ENCODE measurements at places on chromosomes 11 and 22. TPM values are rescaled to one million over a fixed set of nuclear protein-coding genes. Genes with fewer than 3 reads are reported as not detected.

OR2AT4 gene
- total RNA-seq: not detected

KRTAP5-10 gene
- total RNA-seq: not detected

MMP3 gene
- not detected for total RNA-seq

- DNase-seq: no peak
Measured at GRCh38 chr22:46259374-46259773, 3.8 kb downstream of the PKDREJ start.

- no peak for DNase-seq
Measured at GRCh38 chr11:7449841-7450214, 35.5 kb upstream of the OLFML1 start.

DNA sequence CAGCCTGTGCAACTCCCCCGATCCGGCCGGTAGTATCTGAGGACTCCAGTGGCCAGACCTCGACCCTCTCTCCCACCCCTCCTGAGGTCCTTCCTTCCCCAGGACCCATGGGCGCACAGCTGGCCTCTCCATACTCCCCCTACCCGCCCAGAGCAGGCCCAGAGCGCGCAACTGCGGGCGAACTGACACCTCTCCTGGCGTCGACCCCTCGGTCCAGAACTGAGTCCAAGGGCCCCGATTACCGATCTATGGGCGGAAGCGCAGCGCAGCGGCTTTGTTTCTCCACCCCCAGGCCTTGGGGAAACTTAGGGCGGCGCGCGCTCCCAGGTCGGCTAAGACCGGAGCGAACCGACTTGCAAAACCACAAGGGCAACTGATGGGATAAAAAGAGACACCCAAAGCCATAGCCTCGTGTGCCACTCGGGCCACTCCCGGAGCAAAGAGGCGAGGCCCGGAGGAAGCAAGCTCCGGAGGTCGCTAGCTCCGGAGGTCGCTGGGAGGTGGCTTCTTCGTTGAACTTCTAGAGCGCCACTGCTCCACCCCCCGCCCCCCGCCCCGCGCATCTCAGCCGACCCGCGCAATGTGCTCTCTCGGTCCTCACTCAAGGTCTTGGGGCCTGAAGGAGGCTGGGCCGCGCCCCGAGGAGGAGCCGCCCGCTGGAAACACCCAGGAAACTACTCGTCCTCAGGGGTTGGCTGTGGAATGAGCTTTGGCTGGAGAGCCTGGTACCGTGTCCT, 9.8 kb upstream of the ALX4 start:
- DNase-seq: no peak

All from CD8-positive, alpha-beta memory T cell (primary cell).